ENCODE measurements at places on chromosomes 3 and 15.

DNA sequence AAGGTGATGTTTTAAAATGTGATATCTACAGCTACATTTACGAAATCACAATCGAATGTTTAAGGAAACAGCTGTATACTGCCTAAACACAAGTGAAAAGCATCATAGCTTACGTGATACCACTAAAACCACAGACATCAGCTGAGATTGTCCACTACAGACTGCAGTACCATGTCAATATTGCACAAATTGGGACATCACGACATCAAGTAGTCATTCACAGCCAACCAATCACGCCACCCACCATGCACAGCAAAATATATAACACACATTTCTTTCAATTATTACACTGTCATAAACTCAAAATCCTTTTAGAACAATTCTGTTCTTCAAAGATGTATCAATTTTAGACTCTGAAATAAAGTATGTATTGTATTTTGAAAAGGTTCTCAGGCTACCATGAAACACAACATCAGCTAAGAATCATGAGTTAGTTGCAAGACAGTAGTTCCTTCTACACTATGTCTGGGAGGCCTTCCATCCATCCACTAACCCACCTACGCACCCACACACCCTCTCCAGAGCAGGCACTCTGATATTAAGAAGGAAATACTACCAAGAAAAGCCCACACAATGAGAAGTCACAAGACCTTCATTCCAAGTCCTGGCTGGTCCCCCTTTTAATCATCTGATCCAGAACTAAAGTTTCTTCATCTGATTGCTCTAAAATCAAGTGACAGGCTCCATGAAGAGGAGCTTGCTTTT, 3.1 kb downstream of the DMXL2 start:
- no peak for DNase-seq

DNA sequence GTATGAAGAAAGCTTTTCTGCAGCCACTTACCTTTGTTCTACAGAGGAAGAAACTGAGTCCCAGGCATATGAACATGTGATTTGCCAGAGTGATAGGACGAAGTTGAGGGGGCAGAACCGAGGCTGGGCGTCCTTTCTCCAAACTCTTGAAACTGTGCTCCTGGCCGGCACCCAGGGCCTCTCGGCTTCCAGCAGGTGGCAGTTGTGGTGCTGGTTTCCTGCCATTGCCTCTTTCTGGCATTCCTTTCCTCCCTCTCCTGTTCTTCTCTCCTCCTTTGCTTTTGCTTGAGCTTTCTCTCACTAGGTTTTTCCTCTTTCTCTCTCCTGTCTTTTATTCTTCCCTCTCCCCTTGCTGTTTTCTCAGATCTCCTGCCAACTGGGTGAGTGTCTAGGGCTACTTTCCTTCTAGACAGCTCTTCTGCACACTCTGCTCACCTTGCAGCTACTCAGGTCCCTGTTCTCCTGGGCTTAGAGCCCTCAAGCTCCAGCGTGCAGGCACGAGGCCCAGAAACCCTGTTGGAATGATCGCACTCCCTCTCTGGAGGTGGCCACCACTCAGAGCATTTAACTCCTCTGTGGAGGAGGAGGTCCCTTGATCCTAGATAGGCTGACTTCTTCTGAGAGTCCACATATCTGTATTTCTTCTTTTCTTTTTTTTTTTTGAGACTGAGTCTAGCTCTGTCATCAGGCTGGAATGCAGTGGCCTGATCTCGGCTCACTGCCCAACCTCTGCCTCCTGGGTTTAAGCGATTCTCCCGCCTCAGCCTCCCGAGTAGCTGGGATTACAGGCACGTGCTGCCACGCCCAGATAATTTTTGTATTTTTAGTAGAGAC, 26.2 kb downstream of the TRAK1 start:
- DNase-seq = peak; percentile 35

DNA sequence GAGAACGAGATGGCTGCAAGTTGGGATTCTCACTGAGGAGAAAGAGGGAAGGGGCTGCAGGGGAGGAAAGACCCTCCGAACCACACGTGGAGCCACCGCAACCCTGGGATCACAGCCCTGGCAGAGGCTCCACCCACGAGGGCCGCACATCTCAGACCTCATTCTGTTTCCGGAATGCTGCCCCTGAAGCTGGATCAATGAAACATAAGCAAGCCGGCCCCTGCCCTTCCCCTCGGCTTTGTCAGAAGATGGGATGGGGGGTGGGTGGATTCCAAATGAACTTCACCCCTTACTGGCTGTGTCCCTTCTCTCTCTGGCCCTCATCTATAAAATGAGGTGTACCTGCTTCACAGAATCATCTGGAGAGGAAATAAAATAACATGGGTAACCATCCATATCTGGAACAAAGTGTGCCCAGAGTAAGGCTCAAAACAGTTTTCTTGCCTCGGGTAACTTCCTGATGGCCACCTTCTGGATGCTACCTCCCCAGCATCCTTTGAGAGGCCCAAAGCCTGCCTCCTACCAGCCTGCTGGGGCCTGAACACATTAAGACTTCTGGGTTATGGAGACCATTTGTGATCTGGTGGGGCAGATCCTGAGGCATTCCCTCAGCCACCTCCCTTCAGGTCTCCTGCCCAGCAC, 4.6 kb upstream of the CCDC9B start:
- no peak for DNase-seq

GRCh38 chr3:70863049-70863448, 550.6 kb upstream of the MDFIC2 start:
- no peak for DNase-seq

- no peak for DNase-seq
Measured at GRCh38 chr3:129421988-129422745, 6.3 kb downstream of the EFCAB12 start.

GRCh38 chr3:61381745-61382392, 130.6 kb upstream of the FHIT start:
- DNase-seq = peak; percentile 63

GRCh38 chr15:87508086-87508485, 748.5 kb downstream of the NTRK3 start:
- no peak for DNase-seq

- peak; percentile 75 for DNase-seq
Measured at GRCh38 chr3:36496684-36497633, 116.7 kb downstream of the STAC start.

DNA sequence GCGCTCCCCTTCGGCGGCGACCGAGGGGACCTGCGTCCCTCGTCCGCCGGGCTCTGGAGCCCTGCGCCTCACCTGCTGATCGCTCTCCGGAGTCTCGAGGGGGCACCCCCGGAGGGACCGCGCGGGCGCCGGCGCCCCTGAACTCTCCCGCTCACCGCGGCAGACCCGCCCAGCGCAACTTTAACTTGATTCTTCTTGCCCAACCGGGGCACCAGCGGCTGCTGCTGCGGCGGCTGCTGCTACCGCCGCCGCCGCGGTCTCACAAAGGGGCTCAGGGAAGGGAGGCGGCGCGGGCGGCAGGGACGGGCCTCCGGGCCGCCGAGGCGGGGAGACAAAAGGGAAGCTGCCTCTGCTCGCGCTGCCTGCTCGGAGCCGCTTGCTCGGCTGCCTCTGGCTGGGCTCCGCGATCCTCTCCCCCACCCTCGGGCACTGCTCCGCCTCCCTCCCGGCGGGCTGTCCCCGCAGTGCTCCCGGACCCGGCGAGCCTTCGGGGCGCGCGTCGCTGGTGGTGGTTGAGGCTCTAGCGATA, at the start of gene PPM1L:
Gene PPM1L, plus strand, starts transcription at position 456 of the 529 bp plus-strand sequence.
- no peak for DNase-seq

DNA sequence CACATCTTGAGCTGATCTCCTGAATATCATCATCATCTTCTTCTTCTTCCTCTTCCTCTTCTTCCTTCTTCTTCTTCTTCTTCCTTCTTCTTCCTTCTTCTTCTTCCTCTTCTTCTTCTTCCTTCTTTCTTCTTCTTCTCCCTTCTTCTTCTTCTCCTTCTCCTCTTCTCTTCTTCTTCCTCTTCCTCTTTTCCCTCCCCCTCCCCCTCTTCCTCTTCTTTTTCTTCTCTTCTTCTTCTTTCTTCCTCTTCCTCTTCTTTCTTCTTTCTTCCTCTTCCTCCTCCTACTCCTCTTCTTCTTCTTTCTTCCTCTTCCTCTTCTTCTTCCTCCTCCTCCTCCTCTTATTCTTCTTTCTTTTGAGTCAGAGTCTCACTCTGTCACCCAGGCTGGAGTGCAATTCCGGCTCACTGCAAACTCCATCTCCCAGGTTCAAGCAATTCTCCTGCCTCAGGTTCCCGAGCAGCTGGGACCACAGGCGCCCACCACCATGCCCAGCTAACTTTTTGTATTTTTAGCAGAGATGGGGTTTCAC, 197.9 kb upstream of the NANOGP8 start:
- no peak for DNase-seq

DNA sequence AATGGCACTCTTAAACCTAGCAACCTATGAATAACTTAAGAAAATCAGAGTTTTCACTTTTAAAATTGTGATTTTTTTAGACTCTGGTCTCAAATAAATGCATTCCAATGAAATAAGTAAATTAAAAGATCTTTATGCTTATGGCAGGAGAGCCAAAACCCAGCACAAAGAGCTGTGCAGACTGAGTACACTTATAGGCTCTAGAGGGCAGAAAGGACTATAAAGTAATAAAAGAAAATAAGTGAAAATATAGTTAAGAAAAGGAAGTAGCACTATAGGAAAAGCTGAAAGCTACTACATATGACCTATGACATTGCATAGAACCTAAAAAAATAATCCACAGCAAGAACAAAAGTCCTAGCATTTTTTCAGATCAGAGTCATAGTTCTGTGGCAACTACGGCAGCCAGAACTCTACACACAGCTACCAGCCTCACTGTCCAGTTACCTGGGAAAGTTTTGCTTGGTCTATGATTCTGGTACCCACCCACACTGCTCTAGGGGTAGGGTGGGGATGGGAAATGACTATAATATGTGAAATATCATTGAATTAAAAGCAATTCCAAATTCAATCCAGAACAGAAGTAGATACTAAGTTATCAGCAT, 30.5 kb downstream of the CLASP2 start:
- DNase-seq = peak; percentile 38

- DNase-seq = no peak
Measured at GRCh38 chr3:138300647-138301046, 29.0 kb downstream of the NME9 start.

DNA sequence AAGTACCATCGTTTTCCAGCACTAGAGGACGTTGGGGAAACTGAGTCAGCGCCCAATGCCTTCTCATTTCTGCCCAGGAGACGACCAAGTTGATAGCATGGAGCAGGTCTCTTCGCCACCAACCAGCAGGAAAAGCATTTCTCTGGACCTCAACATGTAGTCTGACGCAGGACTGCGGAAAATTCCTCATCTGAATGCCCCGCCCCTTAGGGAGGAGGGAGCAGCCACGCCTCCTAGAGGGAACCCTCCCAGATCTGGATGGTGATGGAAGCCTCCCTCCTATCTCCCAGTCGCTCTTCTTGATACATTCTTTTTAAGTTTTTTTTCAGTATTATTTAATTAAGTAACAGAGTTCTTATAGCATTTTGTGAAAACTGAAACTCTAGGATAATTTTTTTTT, 17.4 kb upstream of the MINDY4B start:
- DNase-seq = no peak

DNA sequence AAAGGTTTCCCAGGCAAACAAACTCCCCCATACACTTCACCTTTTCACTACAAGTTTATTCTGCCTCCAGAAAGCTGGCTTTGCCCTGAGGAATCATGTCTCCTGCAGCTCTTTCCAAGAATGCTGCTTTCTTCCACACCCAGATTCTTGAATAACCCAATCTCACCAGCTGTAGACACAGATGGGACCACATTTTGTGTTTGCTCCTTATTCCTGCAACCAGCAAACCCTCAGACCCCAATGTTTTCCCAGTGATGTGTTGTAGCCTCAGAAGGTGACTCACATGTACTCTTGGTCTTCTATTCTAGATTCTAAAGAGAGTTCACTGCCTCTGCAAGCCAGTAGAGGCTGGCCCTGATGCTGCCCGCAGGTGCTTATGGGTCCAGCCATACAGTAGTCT, 23.6 kb upstream of the TRIM59 start:
- peak; percentile 75 for DNase-seq

DNA sequence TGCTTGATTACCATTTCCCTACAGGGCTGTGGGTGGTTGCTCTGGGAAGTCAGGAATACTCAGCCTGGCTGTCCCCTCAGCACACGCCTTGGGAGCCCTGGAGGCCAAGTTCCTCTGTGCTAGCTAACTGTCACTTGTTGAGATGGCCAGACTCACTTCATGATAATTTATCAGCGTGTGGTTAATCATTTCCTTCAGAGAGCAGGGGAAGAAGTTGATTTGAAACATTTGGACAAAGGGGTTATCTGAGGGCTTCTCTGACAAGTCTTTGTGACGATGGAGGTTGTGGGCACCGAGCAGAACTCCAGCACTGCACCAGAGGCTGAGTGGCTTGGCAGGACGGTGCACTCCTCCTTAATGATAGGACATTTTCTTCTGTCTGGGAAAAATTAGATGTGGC, 61.9 kb downstream of the WHAMM start:
- no peak for DNase-seq

GRCh38 chr3:46659285-46659684, 34.2 kb downstream of the ALS2CL start:
- peak; percentile 47 for DNase-seq

DNA sequence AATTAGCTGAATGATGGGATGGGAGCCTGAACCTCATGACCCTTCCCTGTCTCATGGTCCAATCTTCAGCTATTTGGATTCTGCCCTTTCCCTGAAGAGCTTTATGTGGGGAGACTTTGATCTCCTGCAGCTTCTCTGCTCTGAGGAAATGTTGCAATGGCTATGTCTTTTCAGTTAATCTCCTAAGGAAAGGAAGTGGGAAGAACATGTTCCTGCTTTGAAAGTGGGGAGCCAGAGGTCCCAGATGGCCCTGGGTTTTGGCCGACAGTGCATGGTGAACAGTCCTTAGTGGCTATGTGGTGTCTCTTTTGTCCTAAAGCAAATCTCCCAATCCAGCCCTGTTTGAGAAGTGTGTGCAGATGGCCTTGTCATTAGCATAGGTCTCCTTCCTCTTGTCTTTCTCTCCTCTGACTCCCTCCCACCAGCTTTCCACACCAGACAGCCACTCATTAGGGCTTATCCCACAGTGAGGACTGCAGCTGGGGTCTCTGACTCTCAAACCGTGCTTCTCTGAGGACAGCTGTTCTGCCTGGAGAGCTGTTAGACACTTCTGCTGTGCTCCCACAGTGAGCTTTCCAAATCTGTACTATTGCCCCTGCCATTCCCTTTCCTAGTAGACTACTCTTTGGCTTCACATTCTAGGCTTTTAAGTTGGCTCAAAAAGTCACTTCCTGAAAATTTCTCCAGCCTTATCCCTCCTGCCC, 365.8 kb upstream of the UMPS start:
- no peak for DNase-seq

DNA sequence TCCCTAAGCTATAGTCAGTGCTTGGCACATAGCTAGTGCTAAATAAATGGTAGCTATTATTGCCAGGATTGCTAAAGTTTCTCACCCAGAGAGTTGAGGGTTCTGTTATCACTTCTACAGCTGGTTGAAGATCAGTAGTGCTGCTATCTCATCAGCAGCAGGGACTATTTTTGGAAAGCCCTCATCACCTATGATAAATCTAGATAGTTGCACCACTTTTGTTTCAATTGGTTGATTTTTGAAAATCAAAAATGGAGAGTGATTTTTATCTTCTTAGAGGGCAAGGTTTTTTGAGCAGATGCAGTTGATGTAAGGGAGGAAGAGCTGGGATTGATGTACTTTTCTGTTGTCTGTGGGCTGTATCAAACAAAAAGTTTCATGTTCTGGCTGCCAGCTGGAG, 101.6 kb downstream of the ST6GAL1 start:
- no peak for DNase-seq

GRCh38 chr3:89955156-89955555, 847.7 kb downstream of the EPHA3 start:
- no peak for DNase-seq

Data from renal cortical epithelial cell (primary cell).